ENCODE measurements at places on chromosomes 16 and 17.

GRCh38 chr16:76583945-76584344 is 306.7 kb downstream of the CNTNAP4 start:
- H3K27me3 ChIP-seq, result peaks cover 10% of the 10 kb centered on the region
- no peaks in the 10 kb centered on the region for H3K36me3 ChIP-seq
- no peaks in the 10 kb centered on the region for H3K4me1 ChIP-seq
- no peak overlapping the region for H3K4me3 ChIP-seq
- no peak for DNase-seq

- no peak overlapping the region for H3K4me3 ChIP-seq
- H3K36me3 ChIP-seq, result no peaks in the 10 kb centered on the region
- no peak overlapping the region for H3K27ac ChIP-seq
These were observed 283.6 kb downstream of the SNX29 start for GRCh38 chr16:12260119-12260646.

GRCh38 chr17:74052993-74053711 is 150.3 kb upstream of the RPL38 start:
- no peak overlapping the region for H3K27ac ChIP-seq
- no peak overlapping the region for H3K4me3 ChIP-seq
- no peaks in the 10 kb centered on the region for H3K4me1 ChIP-seq
- DNase-seq, result no peak
- H3K36me3 ChIP-seq, result no peaks in the 10 kb centered on the region

GRCh38 chr17:82595893-82596292 is 52.4 kb downstream of the WDR45B start:
- H3K27me3 ChIP-seq, result no peaks in the 10 kb centered on the region
- DNase-seq, result no peak
- H3K4me3 ChIP-seq, result no peak overlapping the region
- peaks cover 11% of the 10 kb centered on the region for H3K4me1 ChIP-seq
- H3K36me3 ChIP-seq, result peaks cover 55% of the 10 kb centered on the region

- no peaks in the 10 kb centered on the region for H3K27me3 ChIP-seq
- DNase-seq, result no peak
- H3K4me1 ChIP-seq, result no peaks in the 10 kb centered on the region
- no peak overlapping the region for H3K4me3 ChIP-seq
- H3K27ac ChIP-seq, result no peak overlapping the region
These were observed 8.1 kb upstream of the CPSF4L start for GRCh38 chr17:73269791-73270190.

DNA sequence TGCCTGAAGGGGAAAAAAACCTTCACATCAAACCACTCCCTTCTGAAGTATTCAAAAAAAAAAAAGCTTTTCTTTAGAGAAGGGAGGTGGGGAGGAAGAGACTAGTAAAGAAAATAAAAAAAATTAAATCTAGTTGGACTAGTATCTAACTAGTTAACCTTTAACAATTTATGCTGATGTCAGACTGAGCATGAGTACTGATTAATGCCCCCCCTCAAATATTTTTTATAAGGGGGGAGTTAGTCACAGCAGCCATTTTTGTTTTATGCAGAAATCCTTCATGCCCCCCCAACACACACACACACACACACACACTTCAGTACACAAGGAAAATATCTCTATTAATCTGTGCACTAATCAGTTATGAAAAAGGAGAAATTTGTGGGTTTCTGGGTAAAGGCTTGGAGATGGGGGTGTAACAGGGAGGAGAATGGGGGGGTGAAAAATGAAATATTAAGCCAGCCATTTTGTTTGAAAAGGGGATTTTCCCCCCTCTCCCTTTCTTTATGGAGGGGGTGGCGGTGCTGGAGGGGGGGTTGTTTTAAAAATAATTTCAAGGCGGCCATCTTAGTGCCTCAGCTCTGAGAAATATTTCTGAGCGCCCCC is 4.7 kb upstream of the CHD3 start:
- H3K27me3 ChIP-seq, result no peaks in the 10 kb centered on the region
- DNase-seq, result peak; percentile 48
- peaks cover 37% of the 10 kb centered on the region for H3K4me1 ChIP-seq
- peak overlapping the region; percentile 68 for H3K27ac ChIP-seq
- peak overlapping the region; percentile 87 for H3K4me3 ChIP-seq

DNA sequence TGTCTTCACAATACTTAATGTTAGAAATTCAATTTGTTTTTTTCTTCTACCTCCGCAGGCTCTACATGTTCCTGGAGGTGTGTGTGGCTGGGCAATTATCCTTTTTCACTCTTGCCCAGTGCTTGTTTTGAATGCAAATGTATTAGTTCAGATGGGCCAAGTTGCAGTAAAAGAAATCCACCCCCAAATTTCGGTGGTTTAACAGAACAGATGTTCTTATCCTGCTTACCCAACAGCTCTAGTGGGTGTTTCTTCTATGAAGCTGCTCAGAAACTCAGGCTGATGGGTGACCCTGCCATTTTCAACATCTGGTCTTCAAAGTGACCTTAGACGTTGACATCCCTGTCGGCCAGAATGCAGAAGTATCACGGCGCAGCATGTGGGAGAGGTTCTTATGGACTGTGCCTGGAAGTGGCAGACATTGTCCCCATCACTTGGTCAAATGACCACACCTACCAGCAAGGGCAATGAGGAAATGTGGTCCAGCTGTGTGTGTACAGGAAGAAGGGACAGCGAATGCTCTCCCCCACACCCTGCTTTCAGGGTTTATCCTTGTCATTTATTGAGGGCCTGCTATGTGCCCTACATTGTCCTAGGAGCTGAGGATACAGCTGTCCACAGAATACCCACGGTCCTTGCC is 157.3 kb downstream of the CDH13 start:
- DNase-seq, result no peak
- H3K4me3 ChIP-seq, result no peak overlapping the region
- H3K27ac ChIP-seq, result no peak overlapping the region
- peaks cover 19% of the 10 kb centered on the region for H3K27me3 ChIP-seq
- no peaks in the 10 kb centered on the region for H3K36me3 ChIP-seq

- H3K4me1 ChIP-seq, result peaks cover 5% of the 10 kb centered on the region
- no peak overlapping the region for H3K4me3 ChIP-seq
- no peaks in the 10 kb centered on the region for H3K36me3 ChIP-seq
These were observed 168.9 kb upstream of the CIBAR2 start for GRCh38 chr16:85281181-85281580.

Measured in A673 (cell line).